Fibroblast of skin of right biceps (primary cell): ENCODE measurements at places on chromosomes 6 and 20.

DNA sequence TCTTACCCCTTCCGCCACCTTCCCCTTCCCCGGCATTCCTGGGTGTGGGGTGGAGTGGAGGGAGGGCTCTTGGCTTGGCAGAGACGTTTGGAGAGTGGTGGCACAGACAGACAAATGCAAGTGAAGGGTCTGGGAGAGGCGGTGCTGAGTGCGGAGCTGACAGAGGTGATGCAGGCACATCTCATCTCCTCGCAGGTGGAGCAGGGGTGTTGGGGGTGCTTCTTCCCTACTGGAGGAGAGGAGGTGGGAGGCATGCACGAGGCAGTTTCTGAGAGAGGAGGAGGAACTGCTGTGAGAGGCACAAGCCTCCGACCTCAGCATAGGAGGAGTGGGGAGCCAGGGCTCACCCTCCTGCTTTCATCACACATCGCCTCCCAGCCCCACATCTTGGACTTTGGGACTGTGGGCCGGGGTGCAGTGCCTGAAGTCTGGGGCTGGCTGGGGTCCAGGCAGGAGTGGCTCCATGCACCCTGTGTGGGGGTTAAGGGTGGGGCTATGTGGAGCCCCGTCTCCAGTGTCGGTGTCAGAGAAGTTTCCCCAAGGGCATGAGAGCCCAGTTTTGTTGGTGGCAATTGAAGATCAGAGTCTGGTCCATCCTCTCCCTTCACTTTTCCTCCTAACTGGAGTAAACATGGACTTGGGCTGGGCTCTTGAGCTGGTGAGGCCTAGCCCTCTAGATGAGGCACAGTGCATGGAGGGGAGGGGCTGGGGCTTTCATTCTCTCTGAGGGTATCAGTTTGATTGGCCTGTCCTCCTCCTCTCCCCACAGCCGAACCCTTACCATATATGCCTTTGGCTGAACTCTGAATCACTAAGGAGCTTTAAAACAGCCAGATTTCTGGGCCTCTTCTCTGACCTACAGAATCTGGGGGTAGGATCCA, 20.2 kb upstream of the SLC22A7 start:
- DNase-seq: peak; percentile 57

DNA sequence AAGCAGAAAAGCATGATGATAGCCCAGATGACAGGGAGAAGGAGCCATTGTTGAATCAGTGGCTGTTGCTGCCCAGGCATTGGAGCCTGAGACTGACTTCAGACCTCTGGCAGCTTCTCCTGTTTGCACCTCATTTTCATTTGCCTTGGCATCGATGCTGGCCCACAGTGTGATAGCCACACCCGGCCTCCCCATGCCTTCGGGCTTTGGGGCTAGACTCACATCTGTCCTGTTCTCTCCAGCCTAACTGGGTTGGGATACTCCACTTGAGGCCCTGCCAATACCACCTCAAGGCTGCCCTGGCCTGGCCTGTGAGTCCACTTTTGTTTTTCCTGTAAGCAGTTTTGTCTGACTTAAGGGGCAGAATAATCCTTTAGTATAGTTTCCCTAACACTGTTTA, 140.4 kb downstream of the UST start:
- DNase-seq: no peak

- DNase-seq: no peak
Measured at GRCh38 chr6:10894958-10895357, 8.1 kb downstream of the SYCP2L start.

DNA sequence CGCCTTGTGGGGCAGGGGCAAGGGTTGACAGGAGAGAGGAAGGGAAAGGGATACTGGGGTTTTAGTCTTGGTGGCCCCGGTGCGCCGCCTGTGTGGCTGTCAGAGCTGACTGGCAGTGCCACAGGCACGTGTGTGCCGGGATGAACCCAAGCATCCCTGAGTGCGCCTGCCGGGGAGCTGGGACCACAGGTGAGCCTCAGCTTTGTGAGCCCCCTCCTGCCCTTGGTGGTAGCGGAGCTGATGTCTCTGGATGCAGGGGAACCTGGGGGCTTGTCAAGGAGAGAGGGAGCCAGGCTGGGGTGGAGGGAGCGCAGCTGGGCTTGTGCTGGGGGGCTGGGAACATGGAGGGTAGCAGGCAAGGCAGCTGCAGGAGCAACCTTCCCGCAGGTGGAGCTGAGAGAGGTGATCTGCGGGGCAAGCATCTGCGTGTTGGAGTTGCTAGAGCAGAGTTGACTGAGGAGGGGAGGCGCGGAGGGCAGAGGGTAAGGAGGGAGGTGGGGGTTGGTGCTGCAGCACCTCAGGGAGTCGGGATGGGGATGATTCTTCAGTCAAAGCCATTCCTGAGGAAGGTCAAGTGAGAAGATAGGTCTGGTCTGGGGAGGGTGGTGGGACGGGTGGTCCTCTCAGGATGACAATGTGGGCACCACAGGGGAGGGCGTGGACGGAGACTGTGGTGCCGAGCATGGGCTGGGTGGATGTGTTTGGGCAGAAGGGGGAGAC, 28.1 kb downstream of the PYGB start:
- DNase-seq: no peak

GRCh38 chr6:41373919-41374617, 38.7 kb downstream of the NCR2 start:
- peak; percentile 28 for DNase-seq
